ENCODE measurements at places on chromosomes 1 and 21.
A peak's percentile ranks its signal among the peaks of the same experiment; 100 is the strongest.

- no peak for DNase-seq
Observed at GRCh38 chr1:212364985-212365384, 49.7 kb downstream of the PACC1 start.

DNA sequence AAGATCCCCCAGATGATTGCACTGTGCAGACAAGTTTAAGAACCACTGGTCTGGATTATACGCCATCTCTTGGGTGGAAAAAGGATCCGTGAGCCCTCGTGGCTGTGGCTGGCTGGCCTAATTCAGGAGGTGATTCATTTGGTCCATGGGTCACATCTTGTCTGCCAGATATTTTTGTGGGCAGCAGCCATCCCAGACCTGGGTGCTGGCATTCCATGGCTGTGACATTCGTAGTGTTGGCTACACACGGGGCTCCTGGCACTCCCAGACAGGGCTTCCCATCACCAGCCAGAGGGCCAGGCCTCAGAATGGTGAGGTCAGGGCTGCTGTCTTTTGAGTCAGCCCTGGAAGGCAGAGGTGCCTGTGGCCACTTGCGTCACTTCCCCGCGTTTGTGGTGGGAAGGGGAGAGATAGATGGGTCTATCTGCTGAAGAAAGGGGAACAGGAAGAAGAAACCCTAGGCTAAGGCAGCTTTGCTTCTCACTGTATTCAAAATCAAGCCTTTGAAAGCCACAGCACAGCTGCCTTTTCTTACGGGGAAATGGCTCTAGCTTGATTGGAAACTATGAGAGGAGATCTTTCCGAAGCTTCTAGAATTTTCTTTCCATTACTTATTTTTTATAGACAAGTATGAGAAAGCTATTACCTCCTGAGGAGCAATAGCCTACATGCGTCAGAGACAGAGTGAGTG, 32.4 kb downstream of the EIF2D start:
- no peak for DNase-seq

DNA sequence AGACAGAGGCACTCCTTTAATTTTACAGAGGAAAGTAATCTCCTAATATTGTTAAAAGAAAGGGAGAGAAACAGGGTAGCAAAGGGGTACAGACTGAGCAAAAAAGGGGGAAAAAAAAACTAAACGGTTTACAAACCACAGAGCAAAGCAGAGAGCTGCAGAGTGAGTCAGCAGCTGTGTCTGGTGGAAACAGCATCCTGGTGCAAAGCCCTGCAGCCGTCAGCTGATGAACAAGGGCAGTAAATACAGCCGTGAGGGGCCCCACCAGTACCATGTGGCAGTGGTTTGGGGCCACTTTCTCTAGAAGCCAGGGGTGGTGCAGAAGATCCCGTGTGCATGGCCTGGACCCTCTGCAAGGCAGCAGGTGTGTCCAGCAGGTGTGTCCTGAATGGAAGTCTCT, 111.3 kb downstream of the ERG start:
- DNase-seq: no peak

GRCh38 chr1:224932607-224933249, 3.3 kb downstream of the DNAH14 start:
- no peak for DNase-seq

GRCh38 chr1:157034137-157034800, 11.3 kb downstream of the ARHGEF11 start:
- no peak for DNase-seq

DNA sequence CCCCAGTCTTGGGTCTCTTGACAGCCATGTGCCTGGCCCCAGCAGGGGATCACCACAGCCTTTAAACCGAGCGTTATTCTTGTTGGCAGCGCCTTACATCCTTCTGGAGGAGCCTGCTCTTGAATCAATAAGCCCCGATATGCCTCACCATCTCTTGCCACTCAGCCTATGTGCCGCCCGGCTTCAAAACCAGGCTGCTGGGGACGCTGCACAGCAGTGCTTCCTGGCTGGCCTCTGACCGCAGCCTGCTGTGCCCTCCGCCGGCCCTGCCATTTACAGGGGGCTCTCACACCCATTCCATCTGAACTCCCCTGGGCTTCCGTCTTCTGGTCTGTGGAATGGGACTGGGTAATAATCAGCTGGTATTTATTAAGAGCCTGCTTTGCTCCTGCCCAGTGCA, 3.0 kb upstream of the PEX10 start:
- DNase-seq: no peak

GRCh38 chr1:214316593-214316992, 35.6 kb downstream of the SMYD2 start:
- no peak for DNase-seq

- no peak for DNase-seq
Observed at GRCh38 chr1:111199329-111199728, 1.1 kb downstream of the DENND2D start.

- no peak for DNase-seq
Observed at GRCh38 chr1:156749419-156750118, 1.9 kb downstream of the HDGF start.

GRCh38 chr1:30900931-30901560, 7.5 kb downstream of the SDC3 start:
- no peak for DNase-seq

DNA sequence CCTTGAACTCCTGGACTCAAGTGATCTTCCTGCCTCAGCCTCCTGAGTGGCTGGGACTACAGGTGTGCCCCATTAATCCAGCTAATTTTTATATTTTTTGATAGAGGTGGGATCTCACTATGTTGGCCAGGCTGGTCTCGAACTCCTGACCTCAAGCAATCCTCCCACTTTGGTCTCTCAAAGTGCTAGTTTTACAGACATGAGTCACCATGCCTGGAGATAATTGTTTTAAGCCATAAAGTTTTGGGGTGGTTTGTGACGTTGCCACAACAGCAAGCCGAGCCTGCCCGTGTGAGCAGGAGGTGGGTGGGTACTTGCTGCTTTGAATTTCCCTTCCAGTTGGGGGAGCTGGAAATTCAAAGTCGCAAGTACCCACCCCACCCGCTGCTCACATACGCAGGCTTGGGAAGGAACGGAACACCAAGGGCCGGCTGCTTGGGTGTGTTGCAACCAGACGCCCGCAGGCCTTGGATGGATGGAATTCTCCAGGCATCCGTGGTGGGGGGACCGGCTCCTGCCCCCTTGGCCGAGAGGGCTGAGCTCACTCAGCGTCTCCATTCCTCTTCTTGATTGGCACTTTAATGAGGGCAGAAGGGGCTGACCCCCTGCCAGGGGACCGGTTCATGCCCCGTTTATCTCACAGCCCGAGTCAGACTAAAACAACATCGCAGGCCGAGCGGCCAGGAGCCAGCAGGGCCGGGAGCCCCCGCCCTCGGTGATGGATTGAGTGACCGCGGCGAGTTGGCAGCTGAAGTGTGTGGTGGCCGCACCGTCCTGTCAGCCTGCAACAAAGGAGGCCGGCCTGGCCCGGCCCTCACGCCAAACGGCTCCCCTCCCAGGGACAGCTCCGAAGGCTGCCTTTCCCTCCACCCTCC, 78.1 kb downstream of the DHRS3 start:
- no peak for DNase-seq

- peak; percentile 18 for DNase-seq
Observed at GRCh38 chr1:201069636-201070035, 42.6 kb downstream of the CACNA1S start.

Measured in NCI-H1417 (cell line).